Activated T-helper 2 cell treated with anti-CD3 and anti-CD28 coated beads, Interferon-gamma antibody, Interleukin-2, Interleukin-4, amounts not matched to agents 10 μg/mL and 5 μg/mL and 100 μg/mL, durations not matched to agents 14 hours and 24 hours and 36 hours (primary cell): ENCODE measurements at places on chromosomes 5 and 9. TPM values are rescaled to one million over a fixed set of nuclear protein-coding genes. Genes with fewer than 3 reads are reported as not detected.
A peak's percentile ranks its signal among the peaks of the same experiment; 100 is the strongest.

GRCh38 chr5:82313016-82313415 is 34.9 kb upstream of the RPS23 start:
- H3K36me3 ChIP-seq, result no peaks in the 10 kb centered on the region
- H3K4me3 ChIP-seq, result no peak overlapping the region
- H3K27me3 ChIP-seq, result peaks cover 1% of the 10 kb centered on the region
- no peak for DNase-seq
- no peaks in the 10 kb centered on the region for H3K4me1 ChIP-seq

GRCh38 chr5:147685993-147686392 is 96.5 kb downstream of the JAKMIP2 start:
- H3K4me1 ChIP-seq, result no peaks in the 10 kb centered on the region
- no peaks in the 10 kb centered on the region for H3K36me3 ChIP-seq
- H3K4me3 ChIP-seq, result no peak overlapping the region
- no peak for DNase-seq
- H3K27me3 ChIP-seq, result no peaks in the 10 kb centered on the region

GRCh38 chr9:85425153-85425611 is 316.6 kb downstream of the AGTPBP1 start:
- H3K4me1 ChIP-seq, result peaks cover 5% of the 10 kb centered on the region
- H3K27ac ChIP-seq, result no peak overlapping the region
- DNase-seq, result peak; percentile 43
- no peak overlapping the region for H3K4me3 ChIP-seq

DNA sequence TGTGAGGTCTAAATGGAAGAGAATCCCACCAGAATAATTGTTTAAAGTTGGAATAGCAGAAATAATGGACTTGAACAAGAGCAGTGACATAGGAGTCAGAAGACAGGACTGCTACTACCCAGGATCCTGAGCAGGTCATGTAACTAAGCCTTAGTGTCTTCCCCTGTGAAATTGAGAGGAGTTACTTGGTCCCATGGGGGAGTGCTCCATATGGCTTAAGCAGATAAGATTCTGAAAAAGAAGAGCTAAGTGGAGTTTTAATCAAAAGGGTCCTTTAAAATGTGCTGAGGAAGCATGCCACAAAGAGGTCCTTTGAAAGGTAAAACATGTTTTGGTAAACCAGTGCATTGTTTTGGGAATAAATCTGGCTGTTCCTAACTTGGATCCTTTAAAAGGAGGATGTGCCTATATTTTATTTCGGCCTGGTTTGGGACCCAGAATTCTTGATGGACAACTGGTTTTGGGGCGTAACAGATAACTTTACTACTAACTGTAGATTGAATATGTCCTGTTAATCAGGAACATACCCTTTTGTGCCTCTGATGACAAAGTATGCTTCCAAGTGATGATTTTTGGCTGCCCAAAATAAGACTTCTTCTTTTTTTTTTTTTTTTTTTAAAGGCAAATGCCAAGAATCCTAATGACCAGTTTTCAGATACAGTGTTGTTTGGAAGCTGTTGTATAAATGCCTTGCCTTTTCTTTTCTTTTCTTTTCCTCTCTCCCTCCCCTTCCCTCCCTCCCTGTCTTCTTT is 5.7 kb downstream of the RCL1 start:
- H3K4me3 ChIP-seq, result no peak overlapping the region
- H3K36me3 ChIP-seq, result peaks cover 24% of the 10 kb centered on the region
- no peaks in the 10 kb centered on the region for H3K27me3 ChIP-seq
- no peak overlapping the region for H3K27ac ChIP-seq
- peaks cover 33% of the 10 kb centered on the region for H3K4me1 ChIP-seq

Gene CRHBP
- 0.09 TPM in 1 of 2 replicates, not detected in the other for total RNA-seq
